ENCODE measurements at places on chromosomes 1 and 21.

GRCh38 chr1:43220905-43221778 is 48.6 kb upstream of the TMEM125 start:
- no peak for DNase-seq

GRCh38 chr1:43975249-43975961 is 645 bp downstream of the ATP6V0B start:
- peak; percentile 50 for DNase-seq

DNA sequence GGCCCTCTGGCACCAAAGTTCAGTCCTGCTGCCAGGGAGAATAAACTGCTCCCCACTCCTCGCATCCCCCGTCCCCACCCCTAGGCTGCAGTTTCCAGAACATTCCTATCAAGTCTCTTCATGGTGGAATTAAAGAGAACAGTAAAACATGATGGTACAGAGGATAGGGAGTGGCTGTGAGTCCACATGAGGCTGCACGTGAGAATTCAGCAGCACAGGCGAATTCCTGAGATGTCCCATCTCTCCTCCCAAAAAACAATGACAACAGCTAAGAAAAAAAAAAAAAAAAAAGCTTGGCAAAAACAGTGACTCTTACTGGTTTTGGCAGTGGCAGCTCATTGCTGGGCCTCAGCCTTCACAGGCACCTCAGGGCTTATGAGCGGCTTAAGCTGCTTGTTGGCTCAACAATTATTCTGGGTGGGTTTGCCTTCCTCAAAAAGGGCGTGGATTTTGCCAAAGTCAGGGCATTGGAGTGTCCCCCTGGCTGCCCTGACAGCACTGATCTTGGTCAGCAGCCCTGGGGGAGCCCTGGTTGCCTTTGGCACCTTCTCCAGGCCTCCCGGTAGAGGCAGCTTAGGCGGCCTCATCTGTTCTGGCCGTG is 5.7 kb upstream of the IFFO2 start:
- DNase-seq = no peak

GRCh38 chr1:191963781-191964455 is 194.3 kb upstream of the RGS18 start:
- DNase-seq = no peak

DNA sequence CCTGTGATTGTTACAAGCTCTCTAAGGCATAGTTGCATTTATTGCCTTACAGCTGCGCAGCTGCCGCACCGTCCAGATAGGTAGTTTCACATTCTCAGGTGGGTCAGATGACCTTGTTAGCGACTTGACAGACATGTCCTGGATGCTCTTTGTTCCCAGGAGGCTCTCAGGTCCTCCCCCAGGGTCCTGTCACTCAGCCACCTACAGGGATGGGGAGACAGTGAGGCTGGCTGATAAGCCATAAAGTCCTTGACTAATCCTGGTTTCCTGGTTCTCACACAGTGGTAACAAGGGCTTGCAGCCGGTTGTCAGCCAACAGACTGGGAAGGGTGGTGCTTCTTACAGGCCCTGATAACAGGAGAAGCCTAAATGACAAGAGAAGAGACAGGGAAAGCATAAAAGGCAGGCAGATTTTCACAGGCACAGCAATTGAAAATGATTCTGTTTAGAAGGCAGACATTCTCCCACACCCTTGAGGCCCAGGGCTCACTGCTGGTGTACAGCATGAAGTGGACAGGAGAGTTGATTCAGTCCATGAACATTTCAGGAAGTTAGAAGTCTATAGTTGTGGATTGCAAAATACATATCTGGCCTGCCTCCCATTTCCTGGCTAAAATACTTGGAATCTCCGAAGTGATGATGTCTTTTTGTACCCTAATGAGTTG is 2.9 kb downstream of the ARF1 start:
- DNase-seq = peak; percentile 81

GRCh38 chr21:41711416-41712007 is 55.3 kb downstream of the RIPK4 start:
- DNase-seq = no peak

GRCh38 chr1:93625582-93626327 is 55.9 kb downstream of the BCAR3 start:
- peak; percentile 73 for DNase-seq

DNA sequence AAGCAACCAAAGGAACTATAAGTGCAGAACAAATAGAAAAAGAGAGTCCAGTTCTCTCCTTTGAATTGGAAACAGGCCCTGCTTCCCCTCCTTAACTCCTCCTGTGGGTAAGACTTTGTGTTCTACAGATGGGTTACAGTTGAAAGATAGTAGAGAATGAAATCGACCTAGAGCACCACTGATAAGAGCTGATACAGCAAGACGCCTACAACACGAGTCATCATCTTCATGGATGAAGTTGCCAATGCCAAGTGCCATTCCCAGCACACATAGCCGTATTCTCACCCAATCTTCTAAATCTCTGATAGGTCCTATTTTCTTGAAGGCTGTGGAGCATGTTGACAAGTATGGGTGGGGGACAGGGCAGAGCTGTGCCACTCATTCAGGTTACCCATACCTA is 99.8 kb upstream of the CAMK1G start:
- no peak for DNase-seq

GRCh38 chr1:151196292-151196800 is 2.0 kb upstream of the PIP5K1A start:
- DNase-seq = peak; percentile 89

DNA sequence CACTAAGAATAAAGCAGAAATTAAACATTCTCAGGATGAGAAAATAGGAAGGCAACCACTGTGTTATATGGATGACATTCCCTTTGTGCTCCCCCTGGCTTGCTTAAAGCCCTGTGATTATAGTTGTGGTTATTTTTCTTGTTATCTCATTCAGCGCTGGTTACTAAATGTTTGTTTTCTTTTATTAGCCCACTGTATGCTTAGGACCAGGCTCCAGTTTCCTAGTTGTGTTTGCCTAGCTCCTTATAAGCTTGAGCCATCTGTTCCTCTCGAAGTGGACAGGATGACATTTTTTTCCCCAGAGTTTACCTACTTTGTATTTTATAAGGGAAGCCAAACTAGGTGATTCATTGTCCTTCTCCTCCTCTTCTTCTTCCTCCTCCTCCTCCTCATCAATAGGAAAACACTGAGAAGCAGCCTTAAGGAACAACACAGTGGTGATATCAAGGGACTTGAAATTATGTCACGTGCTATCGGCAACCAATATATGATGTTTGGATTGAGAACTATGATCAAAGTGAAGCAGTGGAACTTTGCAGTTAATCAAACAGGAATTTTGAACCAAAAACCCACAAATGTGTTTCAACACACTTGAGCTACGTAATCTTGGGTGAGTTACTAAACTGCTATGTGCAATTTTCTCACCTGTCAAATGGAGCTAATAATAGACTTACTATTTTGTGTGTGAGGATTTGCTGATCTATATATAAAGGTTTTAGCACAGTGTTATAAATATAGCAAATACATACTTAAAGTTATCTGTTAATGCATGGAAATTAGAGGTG is 35.1 kb upstream of the RGS7 start:
- DNase-seq = no peak

DNA sequence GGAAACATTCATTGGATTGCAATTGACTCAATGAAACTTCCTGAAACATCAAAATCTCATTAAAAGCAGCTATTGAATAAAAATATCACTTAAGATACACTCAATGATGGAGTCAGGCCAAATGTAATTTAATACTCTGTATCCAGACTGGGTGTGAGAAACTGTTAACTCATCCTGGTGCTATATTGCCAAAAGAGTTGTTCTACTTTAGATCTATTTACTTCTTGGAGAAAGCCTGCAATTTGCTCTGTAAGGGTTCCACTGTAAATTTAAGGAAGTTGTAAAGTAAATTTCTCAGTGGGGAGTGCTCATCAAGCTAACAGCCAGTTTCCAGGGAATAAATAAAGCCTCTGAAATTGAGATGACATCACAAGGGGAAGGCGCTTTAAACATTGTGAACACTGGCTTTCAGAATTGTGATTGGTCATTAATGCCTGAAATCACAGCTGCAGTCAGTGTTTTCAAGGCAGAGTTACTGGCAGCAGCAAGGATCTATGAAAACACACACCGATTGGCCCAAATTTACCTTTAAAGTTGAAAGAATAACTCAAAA is 91.4 kb downstream of the OLFM3 start:
- no peak for DNase-seq

- peak; percentile 43 for DNase-seq
Measured at GRCh38 chr1:75855010-75855409, 58.3 kb downstream of the MSH4 start.

DNA sequence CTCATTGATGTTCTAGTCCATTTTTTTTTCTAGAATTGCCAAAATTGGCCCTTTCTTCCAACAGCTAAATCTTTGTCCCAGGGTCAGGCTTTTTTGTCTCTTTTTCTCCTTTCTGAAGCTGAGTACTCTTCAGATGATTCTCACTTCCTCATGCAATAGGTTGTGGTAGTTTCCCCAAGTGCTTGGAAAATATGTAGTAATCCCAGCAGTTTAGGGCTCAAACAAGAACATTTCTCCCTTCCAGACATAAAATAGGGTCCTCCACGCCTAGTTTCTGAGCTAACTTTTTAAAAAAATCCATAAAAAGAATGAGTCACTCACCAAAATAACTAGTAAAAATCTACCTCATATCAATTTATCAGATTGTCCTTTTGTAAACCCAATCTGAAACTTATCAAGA is 10.0 kb upstream of the MCOLN3 start:
- DNase-seq = no peak

DNA sequence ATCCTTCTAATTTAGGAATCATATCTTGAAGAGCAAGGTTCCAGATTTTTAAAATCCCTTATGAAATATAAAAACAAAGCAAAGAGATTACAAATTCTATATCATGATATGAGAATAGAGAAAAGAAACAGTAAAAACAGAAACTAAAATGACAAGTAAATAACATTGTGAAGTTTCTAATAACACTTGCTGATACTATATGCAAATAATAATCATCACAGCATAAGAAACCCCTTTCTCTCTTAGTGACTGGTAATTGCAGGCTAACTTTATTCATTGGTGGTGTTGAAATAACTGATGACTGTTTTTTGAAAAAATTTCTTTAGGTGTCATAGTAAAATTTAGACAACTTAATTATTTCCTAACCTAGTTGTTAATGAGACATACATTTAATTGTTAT is 281.6 kb downstream of the PLA2G4A start:
- DNase-seq = no peak

DNA sequence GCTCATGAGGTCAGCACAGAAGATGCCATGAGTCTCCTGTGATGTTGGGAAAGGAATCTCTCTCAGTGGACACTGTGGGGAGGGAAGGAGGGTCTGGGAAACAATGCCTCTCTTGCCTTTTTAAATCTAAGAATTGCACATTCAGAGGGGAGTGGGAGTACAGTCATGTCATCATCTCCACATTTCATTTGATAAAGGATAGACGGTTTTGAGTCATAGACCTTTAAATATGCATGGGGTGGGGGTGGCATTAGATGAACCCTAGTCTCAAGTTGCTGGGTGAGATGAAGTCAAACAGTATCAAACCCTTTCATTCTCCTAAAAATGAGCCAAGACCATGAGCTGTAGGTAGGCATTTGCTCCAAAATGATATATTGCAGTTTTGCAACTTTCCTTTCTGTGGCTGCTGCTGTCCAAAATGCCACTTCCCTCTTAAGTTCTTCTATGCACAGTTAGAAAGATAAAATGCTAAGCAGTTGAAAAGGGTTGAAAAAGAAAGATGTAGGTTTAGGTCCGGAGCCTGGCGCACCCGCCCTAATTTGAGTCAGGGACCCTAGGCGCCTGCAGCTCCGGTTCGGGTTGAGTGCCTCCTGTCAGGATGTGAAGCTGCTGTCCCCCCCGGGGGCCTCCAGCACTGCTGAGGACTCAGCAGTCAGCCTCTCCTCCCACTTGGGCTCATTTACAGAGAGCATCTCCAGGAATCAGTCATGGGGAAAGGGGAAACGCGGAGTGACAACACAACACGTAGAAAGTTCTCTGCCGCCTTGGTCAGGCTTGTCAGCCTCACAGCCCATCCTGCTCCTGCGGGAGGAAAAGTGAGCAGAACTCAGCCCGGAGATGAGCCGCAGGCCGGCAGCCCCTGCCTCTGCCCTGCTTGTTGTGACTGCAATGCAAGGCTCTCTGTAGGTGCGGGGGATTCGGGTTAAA is 479.3 kb upstream of the RUNX1 start:
- DNase-seq = no peak

- DNase-seq = no peak
Measured at GRCh38 chr1:222247081-222247480, 300.8 kb downstream of the HHIPL2 start.

DNA sequence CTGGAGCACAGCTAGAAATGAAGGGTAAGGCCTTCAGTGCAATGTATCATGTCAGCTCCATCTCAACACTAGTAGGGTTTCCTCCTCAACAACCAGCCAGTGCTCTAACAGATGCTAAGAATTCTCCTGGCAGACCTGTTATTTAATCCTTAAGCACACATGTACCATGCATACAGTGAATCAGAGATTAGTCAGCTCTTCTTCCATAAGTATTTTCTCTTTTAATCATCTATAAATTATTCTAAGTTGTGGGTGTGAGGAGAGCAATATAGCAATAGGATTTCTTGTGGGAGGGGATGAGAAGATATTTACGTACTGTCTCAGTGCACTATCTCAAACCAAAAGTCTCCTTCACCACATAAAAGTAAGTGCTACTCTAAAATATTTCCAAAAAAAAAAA is 95.3 kb downstream of the COP1 start:
- DNase-seq = no peak

DNA sequence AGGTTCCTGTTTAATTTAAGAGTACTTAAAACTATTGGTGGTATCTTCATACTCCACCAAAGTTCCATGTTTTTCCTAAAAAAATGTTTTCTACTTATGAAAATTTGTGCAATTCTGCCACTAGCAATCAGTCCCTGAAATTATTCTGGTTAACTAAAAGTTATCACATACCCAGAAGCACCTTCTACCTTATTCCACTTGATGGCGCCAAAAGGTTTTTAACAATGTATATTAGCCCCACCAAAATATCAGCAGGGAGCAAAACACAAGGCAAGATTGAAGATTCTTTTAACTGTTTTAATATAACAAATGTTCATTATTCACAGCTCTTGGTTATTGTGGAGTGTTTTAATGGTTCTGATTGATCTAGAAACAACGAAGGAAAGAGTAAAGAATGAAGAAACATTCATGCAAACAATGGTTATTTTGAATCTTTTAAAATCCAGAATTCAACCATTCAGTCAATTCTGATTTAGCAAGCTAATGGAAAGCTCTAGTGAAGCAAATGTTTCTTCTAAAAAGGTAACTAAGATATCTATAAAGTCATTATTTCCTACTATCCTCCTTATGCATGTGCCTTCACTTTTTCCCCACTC is 67.2 kb downstream of the TTLL7 start:
- DNase-seq = peak; percentile 62

DNA sequence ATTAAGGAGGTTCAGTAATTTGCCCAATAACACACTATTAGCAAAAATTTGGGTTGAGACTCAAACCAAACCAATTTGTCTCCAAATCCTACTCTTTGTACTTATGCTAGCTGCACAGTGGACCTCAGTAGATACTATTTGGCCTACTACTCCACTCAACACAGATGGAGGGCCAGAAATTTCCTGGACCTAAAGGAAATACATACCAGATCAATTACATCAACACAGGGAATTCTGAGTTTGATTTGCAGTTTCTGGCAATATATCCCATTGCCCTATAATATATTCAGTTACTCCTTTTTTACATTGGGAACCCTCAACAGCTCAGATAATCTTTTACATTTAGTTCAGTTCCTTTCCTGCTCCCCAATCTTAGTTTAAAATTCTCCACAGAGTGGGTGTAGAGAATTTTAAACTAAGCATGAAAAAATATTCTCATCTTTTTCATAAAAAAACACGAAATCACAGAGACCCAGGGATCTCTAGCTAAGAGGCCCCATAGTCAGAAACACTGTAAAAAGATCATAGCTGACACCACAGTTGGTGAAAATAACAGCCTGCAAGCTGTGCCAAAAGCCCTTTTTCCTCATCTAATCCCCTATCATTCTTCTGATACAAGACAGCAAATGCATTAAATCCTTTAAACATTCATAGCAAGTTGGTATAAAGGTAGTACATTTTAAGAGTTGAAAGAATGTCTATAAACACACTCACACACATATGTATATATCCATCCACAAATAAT is 317.7 kb upstream of the ESRRG start:
- no peak for DNase-seq
